ENCODE measurements at places on chromosomes 1 and 21.

DNA sequence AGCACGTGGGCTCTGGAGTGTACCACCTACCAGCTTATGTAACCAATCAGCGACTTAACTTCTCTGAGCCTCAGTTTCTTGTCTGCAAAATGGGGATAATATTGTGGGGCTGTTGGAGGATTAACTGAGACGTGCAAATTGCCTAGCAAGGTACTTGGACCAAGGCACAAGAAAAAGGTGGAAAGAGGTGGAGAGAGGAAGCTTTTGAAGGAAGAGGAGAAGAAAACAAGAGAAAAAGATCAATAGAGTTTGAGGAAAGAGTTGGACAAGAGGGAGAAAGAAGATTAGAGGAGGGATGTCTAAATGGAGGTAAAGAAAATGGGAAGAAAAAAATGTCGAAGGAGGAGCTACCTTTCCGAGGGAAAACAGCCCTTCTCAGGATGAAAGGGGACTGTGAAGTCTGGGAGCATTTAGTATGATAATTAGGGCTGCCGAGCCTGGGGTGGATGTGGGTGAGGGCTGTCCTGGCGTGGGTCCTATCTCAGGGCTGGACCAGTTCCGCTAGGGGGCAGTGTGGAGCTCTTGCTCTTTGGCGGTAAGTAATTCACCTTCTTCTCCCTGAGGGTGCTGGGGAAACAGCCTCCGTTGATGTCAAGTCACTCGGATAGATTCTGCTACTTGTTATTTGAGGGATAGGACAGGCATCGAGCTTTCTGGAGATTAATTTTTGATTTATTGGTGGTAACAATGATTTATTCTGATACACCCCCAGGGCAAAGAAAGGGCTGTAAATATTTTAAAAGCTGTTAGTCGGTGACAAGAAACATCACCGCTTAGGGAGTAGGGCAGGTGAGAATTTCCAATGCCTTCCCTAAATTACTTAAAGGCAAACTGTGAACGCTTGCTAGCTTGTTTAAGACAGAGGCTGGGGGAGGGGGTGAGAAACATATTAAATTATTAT lies 79.0 kb upstream of the NFASC start:
- DNase-seq, result peak; percentile 58

DNA sequence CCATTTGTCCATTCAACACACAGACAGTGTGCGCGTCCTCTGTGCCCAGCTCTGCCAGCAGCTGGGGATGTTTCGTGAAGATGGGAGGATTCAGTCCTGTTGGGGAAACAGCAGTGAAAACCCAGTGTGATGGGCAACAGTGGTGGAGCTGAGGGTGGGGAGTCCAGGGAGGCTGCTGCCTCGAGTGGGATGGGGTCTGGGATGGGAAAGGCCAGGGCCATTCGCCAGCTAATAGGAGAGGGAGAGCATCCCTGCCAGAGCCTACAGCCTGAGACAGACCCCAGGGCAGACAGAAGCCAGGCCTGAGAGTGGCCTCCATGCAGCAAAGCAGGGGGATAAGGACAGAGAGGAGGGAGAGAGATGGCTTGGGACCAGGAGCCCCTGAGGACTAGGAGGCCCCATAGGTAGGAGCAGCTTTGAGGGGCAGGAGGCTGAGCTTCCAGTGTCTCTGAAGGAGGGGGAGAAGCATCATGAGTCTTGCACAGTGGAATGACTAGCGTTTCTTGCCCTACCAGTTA lies 252.6 kb downstream of the NPHP4 start:
- DNase-seq, result no peak

DNA sequence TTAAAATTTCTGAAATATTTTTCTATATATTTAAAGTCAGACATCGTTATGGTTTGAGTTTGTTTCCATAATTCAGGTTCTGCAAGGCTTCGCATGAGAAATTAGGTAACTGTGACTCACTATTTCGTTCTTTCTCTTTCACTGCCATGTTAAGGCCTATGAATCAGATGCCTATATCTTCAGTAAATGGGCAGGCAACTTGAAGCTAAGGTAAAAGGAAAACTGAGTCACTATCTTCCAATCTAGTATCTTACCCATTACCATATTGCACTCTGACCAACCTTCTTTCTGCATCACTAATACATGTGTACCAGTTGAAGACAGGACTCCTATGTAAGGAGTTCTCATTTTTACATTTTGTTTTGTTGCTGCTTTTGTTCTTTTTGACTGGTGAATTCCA lies 37.8 kb downstream of the PYHIN1 start:
- DNase-seq, result no peak

DNA sequence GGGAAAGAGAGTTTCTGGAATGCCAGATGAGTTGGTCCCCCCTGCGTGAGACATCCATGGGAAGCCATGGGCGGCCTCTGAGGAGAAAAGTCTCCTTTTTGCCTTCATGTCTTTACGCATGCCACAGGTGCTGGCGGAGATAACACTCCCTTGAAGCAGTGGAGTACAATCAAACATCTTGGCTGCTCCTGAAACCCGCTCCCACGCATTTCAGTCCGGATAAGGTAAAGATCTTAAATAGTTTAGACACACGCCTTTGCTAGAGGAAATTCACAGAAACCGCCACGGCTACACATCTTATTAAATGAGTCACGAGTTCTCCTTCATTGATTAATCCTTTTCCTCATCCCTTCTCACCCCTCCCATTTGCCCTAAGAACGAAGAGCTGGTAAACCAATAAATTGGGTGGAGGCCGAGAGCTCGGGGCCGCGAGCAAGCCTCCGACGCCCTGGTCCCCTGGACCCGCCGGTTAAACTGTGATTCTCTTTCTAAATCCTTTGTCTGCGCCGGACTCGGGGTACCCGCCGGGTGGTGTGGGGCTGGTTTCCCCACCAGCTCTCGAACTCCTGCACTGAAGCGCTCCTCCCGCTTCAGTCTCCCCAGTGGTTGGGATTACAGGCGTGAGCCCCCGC lies 6.6 kb upstream of the ZNF669 start:
- DNase-seq, result peak; percentile 39

- DNase-seq, result no peak
Measured at GRCh38 chr1:38787041-38787440, 72.5 kb downstream of the RRAGC start.
